ENCODE measurements at places on chromosomes 12 and 14.

- DNase-seq, result no peak
These were observed 52.1 kb downstream of the DERA start for GRCh38 chr12:15963271-15963670.

DNA sequence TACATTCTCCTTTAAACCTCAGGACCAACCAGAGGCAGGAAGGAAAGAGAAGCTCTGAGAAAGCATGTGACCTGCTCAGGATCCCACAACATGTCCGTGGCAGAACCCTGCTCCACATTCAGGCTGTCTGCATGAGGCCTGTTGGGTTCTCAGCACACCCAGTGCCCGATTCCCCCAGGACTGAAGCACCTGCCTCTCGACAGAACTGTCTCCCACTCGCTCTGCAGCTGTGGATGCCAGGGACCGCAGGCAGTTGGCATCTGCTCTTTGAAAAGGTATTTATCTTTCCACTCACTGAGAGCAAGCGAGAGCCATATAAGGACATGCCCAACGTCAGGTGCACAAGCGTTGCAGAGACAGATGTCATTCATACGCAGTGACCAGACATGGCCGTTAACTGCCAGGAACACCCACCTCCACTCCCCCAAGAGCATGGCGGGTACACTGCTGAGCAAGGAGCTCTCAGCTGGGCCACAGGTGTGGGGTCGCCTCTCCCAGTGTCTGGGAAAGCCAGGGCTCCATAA lies 18.9 kb downstream of the PITPNM2 start:
- no peak for DNase-seq

DNA sequence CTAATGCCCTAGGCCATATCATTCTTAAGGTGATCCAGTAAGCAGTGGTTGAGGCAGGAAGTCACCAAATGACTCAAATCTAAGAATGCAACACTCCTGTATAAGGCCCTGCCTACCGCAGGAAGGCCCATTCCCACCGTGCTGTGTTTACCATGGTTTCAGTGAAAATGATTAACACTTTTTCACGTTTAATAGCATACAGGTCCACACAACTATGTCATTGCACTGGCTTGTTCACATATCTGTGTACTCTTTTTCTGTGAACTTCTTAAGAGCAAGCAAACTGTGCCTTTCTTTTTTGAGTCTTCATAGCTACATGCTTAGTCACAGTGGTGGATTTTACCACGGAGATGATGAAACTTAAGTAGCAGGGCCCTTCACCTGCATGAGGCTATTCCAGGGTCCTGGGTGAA lies 214.9 kb downstream of the CNTN1 start:
- DNase-seq, result no peak

- no peak for DNase-seq
These were observed 29.2 kb downstream of the GPR135 start for GRCh38 chr14:59435987-59436386.

- DNase-seq, result no peak
These were observed 4.4 kb upstream of the PRDM4 start for GRCh38 chr12:107765316-107765715.

DNA sequence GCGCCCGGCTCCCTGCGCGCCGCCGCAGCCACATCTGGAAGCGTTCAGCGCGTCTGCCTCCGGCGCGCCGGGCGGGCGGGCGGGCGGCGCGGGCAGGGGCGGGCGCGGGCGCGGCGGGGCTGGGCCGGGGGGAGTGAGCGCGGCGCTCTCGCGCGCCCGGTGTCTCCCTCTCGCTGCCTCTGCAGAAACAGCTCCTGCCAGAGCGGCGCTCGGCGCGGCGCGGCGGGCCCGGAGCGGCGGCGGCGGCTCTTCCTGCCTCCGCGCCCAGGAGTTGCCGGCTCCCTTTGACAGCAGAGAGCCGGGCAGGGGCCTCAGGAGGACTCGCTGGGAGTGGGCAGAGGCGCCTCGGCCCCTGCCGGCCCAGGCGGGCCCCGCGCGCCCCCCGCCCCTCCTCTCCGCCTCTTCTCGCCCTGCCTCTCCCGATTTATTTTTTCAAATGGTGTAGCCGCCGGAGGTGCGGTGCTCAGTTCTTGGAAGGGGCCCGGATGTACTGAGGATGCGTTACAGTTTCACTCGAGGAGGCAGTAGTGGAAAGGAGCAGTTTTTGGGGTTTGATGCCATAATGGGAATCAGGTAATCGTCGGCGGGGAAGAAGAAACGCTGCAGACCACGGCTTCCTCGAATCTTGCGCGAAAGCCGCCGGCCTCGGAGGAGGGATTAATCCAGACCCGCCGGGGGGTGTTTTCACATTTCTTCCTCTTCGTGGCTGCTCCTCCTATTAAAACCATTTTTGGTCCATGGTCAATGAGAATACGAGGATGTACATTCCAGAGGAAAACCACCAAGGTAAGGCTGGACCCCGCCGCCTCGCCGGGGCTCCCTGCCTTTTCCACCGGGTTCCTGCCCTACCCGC lies at the start of gene CACNA1C:
CACNA1C (plus strand) TSS at position 162 of the 853 bp plus-strand sequence; CDS start at position 738, 576 bp downstream.
- DNase-seq, result peak; percentile 51

DNA sequence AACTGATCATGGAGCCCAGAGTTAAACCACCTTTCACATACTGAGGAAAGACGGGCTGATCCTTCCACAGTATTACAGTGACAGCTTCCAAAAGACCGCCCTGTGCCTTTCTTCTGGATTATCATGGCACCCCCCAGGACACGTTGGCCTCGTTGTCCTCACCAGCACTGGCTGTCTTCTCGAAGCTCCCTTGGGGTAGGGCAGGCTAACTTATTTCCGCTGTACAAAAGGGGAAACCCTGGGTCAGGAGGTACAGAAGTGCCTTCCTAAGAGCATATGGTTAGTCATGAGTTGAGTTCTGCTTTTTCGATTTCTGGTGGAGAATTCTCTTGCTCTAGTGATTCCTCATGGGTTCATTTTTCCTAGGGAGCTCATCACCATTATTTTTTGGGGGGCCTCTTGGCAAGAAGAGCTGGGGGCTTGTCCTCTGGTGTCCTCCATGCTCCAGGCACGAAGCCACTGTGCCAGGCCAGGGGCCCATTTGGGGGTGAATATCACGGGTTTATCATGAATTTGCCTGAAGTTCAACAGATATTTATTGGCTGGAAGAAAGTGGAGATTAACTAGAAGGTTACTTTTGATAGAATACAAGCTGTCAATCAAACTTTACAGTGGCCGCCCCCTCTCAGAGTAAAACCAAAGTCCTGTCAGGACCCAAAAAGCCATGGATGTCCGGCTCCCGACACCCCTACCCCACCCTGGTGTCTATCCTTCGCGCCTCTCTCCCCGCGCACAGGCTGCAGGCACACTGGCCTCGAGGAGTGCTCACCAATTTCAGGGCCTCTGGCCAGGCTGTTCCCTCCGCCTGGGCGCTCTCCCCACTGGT lies 8.8 kb upstream of the TRAF3 start:
- DNase-seq, result no peak

GRCh38 chr12:130574402-130574801 lies 141.7 kb downstream of the RIMBP2 start:
- DNase-seq, result no peak

DNA sequence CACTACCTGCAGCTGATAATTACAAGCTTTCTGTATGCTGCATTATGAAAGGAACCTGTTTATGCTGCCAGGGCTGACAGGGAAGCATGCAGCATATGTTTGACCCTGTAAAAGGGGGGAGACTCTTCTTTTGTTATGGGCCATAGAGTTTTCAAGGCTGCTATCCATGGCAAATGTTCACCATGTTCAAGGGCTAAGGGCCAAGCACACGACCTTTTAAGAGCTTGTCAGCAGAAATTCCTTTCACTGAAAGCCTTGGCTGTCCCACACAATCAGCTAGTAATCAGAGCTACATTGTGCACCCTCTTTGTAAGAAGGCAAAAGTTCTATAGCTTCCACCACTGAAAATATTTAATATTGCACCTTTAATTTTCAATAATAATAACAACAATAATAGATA lies 74.2 kb upstream of the MBIP start:
- DNase-seq, result no peak

- DNase-seq, result no peak
These were observed 578.9 kb upstream of the ATP2B1 start for GRCh38 chr12:90287585-90287984.

- DNase-seq, result no peak
These were observed 24.6 kb upstream of the TRIM9 start for GRCh38 chr14:51119411-51120051.

- peak; percentile 50 for DNase-seq
These were observed 51.1 kb upstream of the CRACR2A start for GRCh38 chr12:3803865-3804472.

- no peak for DNase-seq
These were observed 92.7 kb downstream of the PRICKLE1 start for GRCh38 chr12:42496886-42497285.

GRCh38 chr14:77582511-77582910 lies 33.9 kb downstream of the SPTLC2 start:
- DNase-seq, result no peak

DNA sequence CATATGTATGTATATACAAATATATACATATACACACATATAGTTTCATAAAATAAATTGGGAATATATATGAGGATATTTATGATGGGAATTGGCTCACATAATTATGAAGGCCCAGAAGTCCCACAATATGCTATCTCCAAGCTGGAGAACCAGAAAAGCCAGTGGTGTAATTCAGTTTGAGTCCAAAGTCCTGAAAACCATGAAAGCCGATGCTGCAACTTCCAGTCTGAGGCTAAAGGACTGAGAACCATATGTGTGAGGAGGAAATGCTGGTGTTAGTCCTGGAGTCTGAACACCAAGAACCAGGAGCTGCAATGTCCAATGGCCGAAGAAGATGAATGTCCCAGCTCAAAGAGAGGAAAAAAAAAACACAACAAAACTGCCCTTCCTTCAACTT lies 65.5 kb upstream of the PRKD1 start:
- DNase-seq, result no peak

- DNase-seq, result no peak
These were observed 70.1 kb downstream of the CLIP1 start for GRCh38 chr12:122352394-122352793.

DNA sequence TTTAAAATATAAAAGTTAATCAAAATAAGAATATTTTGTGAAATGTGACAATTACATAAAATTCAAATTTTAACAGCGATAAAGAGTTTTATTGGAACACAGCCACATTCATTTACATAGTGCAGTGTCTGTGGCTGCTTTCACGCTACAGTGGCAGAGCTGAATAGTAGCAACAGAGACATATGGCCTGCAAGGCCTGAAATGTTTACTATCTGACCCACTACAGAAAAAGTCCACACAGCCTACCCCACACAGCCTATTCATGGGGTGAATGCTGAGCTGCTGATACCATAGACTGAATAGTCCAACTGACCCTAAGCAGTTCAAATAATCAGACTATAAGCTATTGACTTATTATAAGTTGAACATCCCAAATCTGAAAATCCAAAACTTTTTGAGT lies 13.2 kb downstream of the GNS start:
- DNase-seq, result no peak

GRCh38 chr14:79627058-79627457 lies 584.2 kb downstream of the DIO2 start:
- no peak for DNase-seq

- DNase-seq, result no peak
These were observed 51.2 kb upstream of the HELB start for GRCh38 chr12:66251049-66251448.

- no peak for DNase-seq
These were observed 22.9 kb downstream of the SYNE3 start for GRCh38 chr14:95493503-95493902.

GRCh38 chr12:75571204-75571603 lies 59.8 kb upstream of the KRR1 start:
- DNase-seq, result no peak

DNA sequence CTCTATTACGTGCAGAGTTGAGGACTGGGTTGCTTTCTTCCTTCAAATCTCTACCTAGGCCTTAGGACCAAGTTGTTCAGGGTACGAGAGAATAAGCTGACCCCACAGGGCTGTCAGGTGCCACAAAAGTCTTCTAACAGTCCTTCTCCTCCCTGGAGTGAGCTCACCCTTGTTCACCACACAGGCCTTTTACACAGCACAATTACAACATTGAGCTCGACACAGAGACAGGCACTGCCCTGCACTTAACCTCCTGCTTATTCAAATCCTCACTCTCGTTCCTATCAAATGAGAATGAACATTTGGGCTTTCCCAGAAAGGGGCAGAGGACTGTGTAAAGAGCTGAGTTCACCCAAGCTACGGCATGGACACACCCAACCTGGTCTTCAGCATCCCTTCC lies 2.4 kb downstream of the GALNT6 start:
- DNase-seq, result no peak

DNA sequence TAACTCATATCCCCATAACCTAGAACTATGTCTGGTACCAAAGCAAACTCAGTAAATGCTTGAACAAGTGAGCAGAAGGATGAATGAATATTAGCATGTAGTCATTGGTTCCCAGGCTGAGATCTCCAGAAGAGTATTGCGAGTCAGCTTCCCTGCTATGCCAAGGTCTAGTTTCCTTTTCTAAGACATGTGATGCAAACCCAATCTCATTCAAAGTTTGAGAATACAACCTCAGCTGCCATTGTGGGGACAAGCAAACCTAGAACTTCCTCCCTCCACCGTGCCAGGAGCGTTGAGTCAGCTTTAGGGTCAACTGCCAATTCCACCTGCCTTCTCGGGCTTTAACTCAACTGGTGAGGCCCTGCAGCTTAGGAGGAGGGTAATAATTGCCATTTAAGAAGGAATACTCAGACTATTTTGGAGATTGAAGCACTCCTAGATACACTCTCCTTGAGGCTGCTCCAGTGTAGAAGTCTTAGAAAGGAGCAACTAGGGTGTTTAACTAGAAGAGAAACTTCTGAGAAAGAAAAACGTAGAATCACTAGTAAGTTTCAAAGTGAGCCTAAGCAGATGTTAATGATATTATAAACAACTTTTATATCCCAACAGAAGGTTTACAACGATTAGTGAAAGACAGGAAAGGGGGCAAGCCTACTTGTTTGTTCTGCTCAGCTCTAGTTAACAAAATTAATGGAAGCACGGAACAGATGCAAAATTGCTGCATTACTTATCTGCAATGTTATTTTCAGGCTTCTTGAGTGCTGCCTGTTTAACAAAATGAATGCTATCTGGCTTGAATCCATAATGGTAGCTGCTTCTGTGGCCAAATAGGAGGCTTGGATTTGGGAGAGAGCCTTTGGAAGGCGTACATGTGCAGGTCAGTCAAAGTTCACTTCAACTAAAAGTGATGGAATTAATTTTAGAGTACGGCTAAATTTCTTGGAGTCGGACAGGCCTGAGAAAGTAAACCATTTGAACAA lies 96.9 kb downstream of the HELB start:
- no peak for DNase-seq

- DNase-seq, result no peak
These were observed 1.7 kb upstream of the DUSP6 start for GRCh38 chr12:89353823-89354611.

DNA sequence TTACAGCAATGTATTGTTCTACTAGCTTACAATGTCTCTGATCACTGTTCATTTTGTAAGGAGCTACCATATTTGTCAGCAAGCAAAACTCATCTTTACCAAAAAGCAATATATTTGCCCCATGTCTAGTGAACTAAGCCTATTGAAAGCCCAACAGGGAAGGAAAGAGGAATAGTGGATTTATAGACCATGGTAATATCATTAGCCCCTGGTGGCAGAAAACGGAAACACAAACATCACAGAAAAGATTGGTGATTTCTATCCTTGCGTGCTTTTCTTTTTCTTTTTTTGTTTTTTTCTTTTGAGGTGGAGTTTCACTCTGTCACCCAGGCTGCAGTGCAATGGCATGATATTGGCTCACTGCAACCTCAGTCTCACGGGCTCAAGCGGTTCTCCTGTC lies 1562.4 kb upstream of the TMEM132C start:
- DNase-seq, result no peak
